Occipital lobe (tissue), 3 donors: ENCODE measurements at places on chromosomes 5 and 9.

GRCh38 chr5:31722111-31722510 lies 83.2 kb downstream of the PDZD2 start:
- DNase-seq: no peak

DNA sequence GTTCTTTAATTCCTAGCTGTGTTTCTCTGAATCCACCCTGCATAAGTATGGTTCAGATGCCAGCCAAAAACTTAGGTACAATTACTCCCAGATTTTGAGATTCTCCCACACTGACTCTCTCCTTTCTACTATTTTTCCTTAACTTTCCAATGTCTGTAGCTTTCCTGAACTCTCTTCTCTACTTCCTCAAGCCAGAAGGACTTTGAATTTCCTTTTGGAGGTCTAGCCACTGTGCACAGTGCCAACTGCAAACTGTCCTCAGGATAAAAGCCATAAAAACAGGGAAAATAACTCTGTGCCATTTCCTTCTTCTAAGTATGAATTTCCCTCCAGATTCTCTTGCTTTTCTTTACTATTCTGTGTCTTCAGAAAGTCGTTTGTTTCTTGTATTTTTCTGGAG lies 157.2 kb downstream of the AP3B1 start:
- DNase-seq: no peak

DNA sequence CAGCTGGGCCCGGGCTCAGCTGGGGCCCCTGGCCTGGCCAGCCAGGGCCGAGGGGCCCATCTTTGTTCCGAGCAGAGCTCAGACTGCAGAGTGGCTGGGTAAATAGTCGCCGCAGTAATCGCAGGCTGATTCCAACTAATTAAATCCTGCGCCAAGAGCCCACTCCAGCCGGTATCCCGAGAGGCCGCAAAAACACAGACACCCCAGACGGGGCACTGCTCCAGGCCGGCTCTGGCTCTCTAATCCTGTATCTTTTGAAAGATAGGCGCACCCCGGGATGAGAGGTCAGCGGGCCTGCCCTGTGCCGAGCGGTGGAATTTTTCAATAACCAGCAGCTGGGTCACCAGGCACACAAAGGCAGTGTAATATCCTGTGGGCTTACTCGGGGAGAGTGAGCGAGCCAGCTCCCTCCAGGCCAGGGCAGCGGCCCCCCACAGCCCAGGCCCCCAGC lies 57.7 kb downstream of the LMX1B start:
- no peak for DNase-seq

- no peak for DNase-seq
Observed at GRCh38 chr9:79023134-79023580, 548.6 kb upstream of the TLE4 start.

GRCh38 chr5:147898875-147899401 lies 7.4 kb downstream of the C5orf46 start:
- no peak for DNase-seq
